ENCODE measurements at places on chromosomes 13 and 19. TPM values are rescaled to one million over a fixed set of nuclear protein-coding genes. Genes with fewer than 3 reads are reported as not detected.
A peak's percentile ranks its signal among the peaks of the same experiment; 100 is the strongest.

GRCh38 chr13:98648686-98649085, 71.8 kb upstream of the STK24 start:
- H3K36me3 ChIP-seq = no peaks in the 10 kb centered on the region
- H3K27me3 ChIP-seq = no peaks in the 10 kb centered on the region
- DNase-seq = no peak
- no peak overlapping the region for H3K4me3 ChIP-seq

- H3K4me1 ChIP-seq = no peaks in the 10 kb centered on the region
- DNase-seq = peak; percentile 86
- no peak overlapping the region for H3K4me3 ChIP-seq
Observed at GRCh38 chr19:43446746-43447489, 18.5 kb downstream of the LYPD3 start.

DNA sequence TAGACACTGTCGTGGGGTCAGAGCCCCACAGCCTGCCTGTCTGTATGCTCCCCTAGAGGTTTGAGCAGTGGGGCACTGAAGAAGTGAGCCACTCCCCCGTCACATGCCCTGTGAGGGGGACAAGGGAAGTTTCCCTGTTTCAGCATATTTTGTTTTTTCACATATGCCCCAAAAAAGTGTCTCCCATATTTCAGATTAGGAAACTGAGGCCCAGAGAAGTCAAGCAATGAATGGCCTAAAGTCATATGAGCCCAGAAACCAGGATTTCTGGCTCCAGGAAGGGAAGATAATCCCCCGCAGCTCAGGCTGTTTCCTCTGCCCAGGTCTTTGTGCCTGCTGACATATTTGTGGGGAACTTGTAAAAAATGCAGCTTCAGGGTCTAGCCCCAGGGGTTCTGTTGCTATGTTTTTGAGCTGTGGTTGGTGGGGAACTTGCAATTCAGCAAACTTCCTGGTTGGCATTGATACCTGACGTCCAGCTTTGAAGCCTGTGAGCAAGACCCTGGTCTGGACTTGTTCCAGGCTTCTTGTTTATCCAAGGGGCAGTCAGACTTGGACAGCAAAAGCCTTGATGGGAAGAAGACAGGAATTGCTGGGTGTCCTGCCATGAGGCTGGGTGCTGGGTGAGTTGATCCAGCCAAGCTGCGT, 9.5 kb downstream of the RASL11A start:
- no peak overlapping the region for H3K4me3 ChIP-seq
- DNase-seq = peak; percentile 22
- no peaks in the 10 kb centered on the region for H3K4me1 ChIP-seq
- no peak overlapping the region for H3K27ac ChIP-seq

- H3K4me1 ChIP-seq = no peaks in the 10 kb centered on the region
- no peaks in the 10 kb centered on the region for H3K36me3 ChIP-seq
- DNase-seq = no peak
- H3K27ac ChIP-seq = no peak overlapping the region
- H3K27me3 ChIP-seq = no peaks in the 10 kb centered on the region
- H3K4me3 ChIP-seq = no peak overlapping the region
Observed at GRCh38 chr13:44394658-44395057, 21.0 kb downstream of the SERP2 start.

DNA sequence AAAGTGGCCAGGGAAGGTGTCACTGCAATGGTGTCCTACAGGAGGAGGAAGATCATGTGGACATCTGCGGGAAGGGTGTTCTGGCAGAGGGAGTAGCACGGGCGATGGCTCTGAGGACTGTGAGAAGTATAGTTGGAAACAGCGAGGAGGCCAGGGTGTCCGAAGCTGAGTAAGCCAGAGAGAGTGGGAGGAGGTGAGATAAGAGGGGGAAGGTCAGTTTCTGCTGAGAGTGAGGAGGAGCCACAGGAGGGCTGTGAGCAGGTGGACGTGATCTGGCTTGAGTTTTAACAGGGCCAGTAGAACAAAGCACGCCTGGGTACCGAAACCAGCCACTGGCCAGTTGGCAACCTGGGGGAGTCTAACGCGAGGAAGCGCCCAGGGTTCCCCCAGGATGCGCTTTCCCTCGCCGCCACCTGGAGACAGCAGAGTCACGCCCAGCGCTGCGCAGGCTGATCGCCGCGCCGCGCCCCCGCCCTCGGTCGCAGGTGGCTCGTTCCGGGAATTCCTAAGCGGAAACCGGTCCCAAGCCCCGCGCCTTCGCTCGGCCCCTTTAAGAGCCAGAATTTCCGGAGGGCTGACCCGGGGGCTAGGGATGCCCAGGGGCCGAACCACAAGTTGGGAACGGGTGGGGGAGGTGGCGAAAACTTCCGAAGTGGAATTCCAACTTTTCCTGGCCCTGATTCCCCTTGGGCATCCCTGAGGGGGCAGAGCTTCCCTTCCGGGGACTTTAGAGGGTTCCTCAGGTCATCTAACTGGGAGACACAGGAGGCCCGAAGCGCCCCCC, 1.1 kb upstream of the LSR start:
- H3K4me1 ChIP-seq = no peaks in the 10 kb centered on the region
- H3K27ac ChIP-seq = peak overlapping the region; percentile 99
- H3K27me3 ChIP-seq = no peaks in the 10 kb centered on the region
- DNase-seq = peak; percentile 97
- H3K4me3 ChIP-seq = peak overlapping the region; percentile 99

ODAD3 gene
- 2.2 TPM for total RNA-seq
